ENCODE measurements at places on chromosomes 16 and 17.

DNA sequence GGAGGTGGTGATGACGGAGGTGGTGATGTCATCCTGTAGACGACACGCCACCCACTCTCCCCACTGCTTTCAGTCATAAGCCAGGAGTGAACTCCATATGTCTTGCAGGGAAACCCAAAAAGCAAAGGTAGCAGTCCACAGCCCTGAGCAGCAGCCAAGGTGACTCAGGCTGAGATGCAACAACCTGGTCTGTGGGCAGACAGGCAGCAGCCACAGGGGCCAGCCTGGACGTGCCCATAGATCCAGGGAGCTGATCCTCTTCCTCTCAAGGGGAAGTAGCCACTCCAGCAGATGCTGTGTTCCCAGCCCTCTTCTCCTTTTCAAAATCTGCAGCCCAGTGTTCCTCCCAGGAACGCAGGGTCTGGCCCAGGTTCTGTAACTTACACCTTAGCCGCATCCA is 17.3 kb upstream of the CIITA start:
- DNase-seq, result no peak

GRCh38 chr17:12667299-12667958 is 1.7 kb downstream of the MYOCD start:
- DNase-seq, result peak; percentile 79

- DNase-seq, result no peak
Observed at GRCh38 chr16:89621136-89621697, 7.8 kb downstream of the DPEP1 start.

GRCh38 chr16:19639986-19640421 is 78.0 kb downstream of the KNOP1 start:
- DNase-seq, result no peak

DNA sequence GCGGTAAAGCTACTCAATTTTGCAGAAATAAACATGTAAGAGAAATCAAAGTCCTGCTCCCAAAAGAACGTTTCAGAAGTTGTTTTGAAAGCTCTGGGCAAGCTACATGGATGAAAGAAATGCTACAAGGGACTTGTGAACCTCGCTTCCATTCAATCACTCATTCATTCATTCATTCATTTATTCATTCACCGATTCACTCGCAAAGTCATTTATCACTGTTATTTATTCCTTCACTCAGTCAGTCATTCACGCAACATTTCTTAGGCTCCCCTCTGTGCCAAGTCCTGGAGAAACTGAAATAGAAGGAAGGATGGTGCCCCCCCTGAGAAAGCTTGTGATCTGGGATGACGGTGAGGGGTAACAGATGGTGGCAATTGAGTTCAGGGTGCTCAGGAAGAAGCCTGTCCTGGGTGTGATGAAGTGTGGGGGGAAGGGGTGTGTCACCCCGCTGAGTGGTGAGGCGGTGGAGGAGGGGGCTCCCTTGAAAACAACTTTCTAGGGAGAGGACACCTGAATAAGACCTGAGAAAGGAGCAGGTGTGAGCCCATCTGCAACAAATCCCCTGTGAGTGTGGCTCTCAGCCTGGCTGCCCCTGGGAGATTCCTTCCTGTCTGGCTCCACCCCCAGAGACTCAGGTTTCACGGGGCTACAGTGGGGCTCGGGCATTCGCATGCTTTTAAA is 36.3 kb upstream of the PRSS54 start:
- no peak for DNase-seq

DNA sequence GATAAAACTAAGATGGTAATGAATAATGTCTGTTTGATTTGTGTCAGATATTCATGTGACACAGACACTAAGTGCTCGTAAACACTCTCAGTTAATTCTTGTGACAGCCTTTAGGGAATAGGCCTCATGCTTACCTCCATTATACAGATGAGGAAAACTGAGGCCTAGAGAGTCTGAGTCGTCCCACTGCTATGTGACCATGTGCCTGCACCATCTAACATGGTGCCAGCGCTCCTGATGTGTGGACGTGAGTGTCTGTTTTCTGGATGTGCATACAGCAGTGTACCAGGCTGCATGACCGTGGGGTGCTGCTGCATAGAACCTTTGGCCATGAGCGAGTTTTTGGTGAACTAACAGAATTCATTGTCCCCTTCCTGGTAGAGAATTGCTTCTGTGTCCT is 61.8 kb downstream of the MPRIP start:
- DNase-seq, result no peak

DNA sequence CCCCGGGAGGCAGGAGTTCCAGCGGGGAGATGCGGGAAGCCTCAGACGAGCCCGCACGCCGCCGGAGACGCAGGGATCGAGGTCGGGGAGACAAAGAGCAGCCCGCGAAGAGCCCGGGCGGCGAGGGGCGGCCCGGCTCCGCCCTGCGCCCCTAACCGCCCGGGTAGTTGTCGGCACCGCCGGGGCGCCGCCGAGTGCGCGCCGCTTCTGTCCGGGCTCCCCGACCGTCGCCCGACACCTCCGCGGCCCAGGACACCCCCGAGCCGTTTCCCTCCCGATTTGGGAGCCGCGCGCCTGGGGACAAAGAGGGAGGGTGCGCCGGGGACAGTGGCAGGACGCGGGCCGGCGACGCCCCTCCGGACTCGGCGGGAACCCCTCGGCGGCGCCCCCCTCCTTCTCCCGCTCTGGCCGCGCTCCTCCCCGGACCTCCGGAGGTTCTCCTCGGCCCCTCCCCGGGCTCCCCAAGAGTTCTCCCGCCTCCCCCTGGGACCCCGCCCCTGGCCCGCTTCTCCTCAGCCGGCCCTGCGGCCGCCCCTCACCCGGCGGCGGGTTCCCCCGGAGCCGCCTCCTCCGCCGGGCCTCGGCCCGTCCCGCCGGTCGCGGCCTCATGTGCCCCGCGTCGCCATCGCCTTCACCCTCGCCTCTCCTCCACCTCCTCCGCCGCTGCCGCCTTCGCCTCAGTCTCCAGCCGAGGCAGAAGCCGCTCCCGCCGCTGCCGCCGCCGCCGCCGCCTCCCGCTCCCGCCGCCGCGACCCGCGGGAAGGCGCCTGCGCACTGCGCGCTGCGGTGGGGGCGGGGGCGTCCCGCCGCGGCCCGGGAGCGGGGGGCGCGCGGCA is at the start of gene GJC1:
TSS of gene GJC1 (minus strand) at position 765 of the 836 bp plus-strand sequence. CDS start 24,470 bp downstream, outside the sequence.
- no peak for DNase-seq

DNA sequence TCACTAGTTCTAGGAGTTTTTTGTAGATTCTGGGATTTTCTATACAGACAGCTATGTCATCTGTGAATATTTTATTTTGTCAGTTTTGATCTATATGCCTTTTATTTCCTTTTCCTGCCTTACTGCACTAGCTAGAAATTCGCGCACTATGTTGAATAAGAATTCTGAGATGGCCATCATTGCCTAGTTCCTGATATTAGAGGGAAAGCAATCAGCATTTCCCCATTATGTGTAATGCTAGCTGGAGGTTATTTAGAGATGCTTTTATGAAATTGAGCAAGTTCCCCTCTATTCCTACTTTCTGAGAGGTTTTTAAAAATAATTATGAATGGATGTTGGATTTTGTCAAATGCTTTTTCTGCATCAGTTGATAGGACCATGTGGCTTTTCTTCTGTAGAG is 23.8 kb downstream of the MPRIP start:
- DNase-seq, result no peak

DNA sequence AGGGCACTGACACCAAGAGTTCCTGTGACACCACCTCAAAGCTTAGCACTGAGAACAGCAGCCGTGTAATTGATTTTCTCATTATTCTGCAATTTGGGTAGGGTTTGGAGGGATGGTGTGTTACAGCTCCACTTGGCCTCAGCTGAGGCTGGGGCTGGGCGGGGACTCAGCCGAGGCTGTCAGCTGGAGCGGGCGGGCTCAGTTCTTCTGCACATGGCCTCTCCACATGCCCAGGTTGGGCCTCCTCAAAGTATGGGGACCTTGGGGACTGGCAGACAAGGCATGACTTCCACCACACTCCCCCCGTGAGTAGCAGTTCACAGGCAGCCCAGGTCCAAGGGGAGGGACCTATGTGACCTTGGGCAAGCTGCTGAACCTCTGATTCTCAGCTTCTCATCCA is 171.5 kb downstream of the IRF8 start:
- no peak for DNase-seq

DNA sequence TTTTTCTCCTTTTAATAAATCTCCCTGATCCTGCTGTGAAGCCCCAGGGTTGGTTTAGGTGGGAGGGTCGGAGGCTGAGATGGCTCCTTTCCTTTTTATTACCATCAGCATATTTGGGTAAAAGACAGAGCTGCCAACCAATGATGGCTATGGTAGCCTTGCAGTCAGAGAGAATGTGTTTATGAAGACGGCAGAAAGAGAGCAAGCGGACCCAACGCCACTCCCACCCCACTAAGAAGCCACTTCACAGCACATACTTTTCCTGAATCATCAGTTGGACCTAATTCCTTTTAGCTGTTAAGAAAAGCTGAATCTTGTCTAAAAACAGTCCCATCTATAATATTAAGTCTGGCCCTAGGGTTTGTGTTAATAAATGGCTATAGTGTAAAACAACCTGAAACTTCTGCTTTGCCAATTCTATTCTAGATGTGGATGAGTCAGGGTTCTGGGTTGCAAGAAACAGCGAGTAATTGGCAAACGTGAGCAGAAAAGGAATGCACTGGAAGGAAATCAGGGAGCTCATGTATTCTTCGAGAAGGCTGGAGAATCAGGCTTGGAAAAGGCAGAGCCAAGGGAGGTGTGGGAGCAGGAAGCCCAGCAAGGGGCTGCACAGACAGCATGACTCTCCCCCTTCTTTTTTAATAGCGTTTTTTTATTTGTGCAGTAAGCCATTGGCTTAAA is 34.0 kb upstream of the PRKCA start:
- no peak for DNase-seq

- DNase-seq, result peak; percentile 67
Observed at GRCh38 chr17:49618028-49618611, 42.4 kb downstream of the NXPH3 start.

DNA sequence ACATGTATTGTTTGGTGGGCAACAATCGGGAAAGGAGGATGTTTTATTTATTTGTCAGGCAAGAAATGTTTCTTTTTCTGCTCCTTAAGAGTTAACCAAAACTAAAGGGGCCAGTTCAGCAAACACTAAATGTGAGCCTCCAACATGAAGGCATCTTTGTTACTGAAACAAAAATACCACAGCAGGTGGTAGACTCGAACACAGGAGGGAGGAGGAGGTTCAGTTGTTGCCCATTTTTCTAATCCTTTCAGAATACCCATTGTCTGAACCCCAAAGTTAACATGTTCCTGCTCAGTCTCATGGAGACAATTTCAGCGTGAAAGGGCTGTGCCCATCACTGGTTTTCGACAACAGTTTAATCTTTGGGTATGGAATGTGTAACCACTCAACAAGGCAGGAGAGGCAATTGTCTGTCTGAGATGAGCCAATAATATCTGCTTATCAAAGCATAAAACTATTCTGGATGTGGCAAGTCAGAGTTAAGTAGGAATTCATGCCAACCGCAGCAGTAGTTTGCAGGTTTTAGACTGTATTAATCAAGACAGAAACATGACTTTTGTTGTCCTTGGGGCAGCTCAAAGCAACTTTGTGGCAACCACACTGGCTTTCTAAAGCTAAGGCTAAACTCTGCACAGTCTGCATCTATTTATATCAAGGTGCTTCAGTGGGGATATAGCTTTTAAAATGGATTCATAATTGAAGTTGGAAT is 211.7 kb downstream of the FTO start:
- DNase-seq, result no peak

Data from spinal cord (tissue), 10 donors.